Activated naive CD4-positive, alpha-beta T cell (primary cell): ENCODE measurements at places on chromosomes 12 and 14.

GRCh38 chr12:104698871-104699270 lies 242.1 kb downstream of the CHST11 start:
- no peak for DNase-seq

DNA sequence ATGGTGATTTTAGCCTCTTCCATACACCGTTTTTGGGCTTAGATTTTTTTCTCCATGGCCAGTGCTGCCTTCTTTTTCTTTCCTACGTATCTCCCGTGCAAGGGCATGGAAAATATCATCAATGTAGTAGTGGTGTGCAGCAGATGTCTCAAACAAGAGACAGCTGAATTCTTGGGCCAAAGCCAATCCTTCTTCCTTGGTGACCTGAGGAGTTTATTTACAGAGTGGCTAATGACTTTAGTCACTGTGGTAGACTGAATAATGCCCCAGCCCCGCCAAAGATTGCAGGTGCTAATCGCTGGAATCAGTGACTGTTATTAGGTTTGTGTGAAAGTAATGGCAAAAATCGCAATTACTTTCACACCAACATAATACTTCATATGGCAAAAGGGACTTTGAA lies 235.5 kb upstream of the NOS1 start:
- no peak for DNase-seq

DNA sequence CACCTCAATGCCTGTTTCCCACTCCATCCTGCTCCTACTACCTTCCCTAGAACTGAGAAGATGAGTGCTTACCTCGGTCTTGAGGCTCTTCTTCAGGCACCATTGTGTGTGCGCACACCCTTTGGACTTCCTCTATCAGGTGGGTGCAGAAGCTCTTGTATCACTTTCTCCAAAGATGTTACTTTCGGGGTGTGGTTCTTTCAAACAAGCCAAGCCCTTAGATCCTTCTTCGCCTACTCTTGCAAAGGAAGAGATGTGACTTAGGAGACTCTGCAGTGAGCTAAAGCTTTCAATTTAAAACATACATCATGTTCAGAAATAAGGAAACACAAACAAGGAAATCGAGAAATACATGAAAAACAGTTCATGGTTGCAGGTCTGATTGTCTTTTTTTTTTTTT lies at the start of gene CLEC4C:
Gene CLEC4C, minus strand, starts transcription at position 130 of the 400 bp plus-strand sequence. Its CDS starts 27 bp downstream, at position 103.
- no peak for DNase-seq

DNA sequence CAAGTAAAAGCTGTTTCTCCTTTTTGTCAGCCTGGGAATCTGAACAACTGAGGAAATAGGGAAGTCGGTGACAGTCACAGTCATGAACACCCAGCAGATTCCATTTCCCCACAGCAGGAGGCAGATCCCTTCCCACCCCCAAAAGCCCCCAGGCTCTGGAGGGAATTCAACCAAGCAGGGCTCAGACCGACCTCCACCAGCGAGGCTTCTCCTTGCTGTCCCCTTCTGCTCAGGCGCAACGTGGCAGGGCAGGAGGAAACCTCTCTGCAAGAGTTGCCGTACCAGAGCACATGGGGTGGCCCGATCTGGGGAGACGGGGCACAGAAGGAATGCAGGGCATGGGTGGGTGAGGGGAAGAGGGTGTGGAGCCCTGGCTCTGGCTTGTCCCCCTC lies 319 bp downstream of the GALNT6 start:
- DNase-seq: no peak

DNA sequence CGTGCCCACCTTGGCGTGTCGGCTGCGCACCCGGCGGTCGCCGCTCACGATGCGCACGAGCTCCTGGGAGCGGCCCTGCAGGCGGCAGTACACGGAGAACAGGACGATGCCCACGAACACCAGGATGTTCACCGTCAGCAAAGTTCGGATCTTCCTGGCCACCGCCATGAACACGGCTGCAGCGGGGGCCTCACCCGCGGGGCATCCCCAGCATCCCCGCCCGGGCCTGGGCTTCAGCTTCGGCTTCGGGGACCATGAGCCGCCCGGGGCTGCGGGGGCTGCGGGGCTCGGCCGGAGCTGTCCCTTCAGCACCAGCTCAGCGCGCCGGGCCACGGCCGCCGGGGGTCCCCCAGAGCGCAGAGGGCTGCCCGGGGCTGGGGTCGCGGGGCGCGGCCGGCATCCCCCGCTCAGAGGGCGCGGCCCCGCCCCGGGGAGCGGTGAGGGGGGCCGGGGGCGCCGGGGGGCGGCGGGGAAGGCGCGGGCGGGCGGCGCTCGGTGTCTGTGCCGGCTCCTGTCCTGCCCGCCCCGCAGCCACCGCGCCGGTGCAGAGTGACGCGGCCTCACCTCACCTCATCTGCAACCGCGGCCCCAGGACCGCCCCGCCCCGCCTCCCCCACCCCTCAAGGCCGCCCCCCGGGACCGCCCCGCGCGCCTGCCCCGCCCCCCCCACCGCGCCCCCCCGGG lies at the start of gene GALNT9:
Gene GALNT9, minus strand, starts transcription at position 554 of the 684 bp plus-strand sequence. Its CDS starts 386 bp downstream, at position 168.
- DNase-seq: no peak

GRCh38 chr12:131723532-131723931 lies 12.6 kb downstream of the SFSWAP start:
- DNase-seq: no peak

DNA sequence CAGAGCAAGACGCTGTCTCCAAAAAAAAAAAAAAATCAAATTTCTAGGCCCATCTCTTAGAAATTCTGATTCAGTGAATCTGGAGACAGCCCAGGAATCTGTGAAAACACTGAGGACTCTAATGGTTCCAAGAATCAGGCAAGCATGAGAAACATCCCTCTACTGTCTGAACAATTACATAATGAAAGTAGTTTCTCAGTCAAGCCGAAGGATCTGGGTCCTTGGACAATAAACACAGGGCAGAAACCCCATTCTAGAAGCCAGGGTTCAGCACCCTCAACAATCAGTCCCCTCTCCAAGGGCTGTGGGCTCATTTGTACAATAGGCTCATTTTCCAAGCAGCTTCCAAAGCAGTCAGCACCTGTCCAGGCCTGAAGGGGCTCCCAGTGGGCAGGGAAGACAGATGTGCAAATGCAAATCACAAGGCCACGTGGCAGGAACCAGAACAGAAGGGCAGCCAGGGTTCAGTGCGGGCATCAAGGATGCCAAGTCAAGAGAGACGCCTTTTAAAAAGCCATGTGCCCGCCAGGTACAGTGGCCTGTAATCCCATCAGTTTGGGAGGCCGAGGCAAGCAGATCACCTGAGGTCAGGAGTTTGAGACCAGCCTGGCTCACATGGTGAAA lies 96.1 kb downstream of the KSR2 start:
- DNase-seq: no peak

DNA sequence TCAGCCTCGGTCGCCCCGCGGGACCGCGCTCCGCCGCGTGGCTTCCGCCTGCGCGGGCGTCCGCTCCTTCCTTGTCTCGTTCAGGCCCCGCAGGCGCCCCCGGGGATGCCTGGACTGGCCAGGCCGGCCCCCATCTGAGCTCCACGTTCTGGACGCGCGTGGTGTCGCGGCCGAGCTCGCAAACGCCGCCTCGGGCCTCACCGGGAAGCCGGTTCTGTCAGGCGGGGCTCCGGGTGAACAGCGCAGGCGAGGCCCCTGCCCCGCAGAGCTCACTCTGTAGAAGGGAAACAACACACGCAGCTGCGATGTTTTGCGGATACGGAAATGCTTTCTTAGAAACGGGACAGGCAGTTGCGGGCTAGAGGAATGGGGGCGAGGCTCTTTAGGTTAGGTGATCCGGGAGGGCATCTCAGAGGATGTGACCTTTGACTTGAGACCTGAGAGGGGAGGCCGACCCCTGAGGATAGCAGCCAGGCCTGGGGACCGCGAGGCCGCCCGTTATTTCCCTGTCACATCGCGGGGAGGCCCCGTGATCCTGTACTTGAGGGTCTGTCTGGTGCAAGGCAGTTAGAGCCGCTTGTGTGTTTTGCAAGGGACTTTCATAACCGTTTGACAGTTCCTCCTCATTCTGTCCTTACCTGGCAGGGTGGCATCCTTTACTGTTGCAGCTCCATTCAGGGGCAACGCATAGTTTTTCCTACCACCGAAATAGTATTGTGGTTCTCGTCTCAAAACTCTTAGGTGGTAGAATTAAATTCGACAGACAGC lies 584 bp downstream of the VRK1 start:
- DNase-seq: peak; percentile 15

- no peak for DNase-seq
Measured at GRCh38 chr12:4719821-4720636, at the start of gene GALNT8. TSS of gene GALNT8 (plus strand) at chr12:4720400. CDS start at chr12:4720678, 278 bp downstream.

- DNase-seq: no peak
Measured at GRCh38 chr12:118344829-118345228, 27.9 kb downstream of the TAOK3 start.

- no peak for DNase-seq
Measured at GRCh38 chr12:105665366-105665765, 334.9 kb downstream of the C12orf75 start.

- DNase-seq: no peak
Measured at GRCh38 chr12:112341046-112341825, 41.0 kb downstream of the HECTD4 start.

DNA sequence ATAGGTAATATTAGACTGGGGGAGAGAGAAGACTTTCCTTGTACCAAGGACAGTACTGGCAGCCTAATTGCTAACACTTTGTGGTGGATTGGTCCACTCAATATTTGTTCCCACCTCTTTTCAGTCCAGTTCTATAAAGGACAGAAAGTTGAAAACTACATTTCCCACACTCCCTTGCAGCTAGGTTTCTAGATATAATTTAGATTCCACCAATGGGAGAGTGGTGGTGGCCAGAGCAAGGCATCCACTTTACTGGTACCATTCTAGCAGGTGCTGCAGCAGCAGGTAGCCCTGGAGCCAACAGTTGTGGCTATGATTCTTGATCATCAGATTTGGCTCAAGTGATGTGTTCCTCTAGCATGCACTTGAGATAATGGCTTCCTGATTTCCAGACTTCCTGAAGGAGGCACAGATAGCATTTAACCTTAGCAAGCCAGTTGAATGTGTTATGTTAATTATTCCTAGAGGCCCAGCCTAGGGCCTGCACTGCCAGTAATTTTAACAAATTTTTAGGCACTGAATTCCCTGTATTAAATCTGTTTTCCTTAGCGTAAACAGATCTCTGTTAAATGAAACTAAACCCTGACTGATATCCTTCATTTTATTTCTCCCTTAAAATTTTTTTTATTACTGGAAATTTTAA lies 24.4 kb downstream of the SLC38A1 start:
- no peak for DNase-seq

- DNase-seq: no peak
Measured at GRCh38 chr12:117090816-117091711, 8.2 kb downstream of the TESC start.

DNA sequence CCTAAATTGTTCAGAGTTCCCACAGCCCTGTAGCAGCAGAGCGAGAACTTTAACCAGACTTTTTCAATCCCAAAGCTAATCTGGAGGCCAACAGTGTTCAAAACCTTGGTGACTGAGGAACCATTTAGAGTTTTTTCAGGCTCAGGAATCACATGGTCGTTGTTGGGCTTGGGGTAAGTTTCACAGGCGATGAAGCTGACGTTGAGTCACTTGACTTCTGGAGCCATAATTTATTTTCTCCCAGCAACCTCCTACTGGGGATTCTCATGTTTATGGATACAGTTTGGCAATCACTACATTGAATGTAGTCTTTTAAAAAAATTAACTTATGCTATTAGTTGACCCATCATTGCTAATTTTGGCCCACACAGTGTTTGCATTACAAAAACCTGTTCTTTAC lies 34.5 kb downstream of the SSPN start:
- DNase-seq: no peak

DNA sequence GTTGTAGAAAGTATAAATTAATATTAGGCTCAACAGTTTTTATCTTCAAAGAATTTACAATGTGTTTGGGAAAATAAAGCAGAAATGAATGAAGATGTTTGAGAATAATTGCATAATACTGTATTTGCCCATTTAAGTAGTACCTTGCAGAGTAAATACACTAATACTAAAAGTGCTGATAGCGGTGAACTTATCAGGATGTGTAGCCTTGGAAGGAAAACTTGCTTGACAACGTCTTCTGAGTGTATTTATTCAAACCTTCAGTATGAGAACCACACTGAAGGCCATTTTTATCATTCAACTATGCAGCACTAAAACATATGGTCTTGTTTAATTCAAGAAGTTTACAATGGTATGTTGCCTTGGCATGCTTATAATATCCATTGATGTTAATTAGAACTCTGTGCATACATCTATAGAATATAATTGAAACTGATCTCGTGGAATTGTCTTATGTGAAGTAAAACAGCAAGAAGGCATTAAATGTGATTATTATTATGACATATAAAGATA lies 41.3 kb downstream of the MSRB3 start:
- no peak for DNase-seq

DNA sequence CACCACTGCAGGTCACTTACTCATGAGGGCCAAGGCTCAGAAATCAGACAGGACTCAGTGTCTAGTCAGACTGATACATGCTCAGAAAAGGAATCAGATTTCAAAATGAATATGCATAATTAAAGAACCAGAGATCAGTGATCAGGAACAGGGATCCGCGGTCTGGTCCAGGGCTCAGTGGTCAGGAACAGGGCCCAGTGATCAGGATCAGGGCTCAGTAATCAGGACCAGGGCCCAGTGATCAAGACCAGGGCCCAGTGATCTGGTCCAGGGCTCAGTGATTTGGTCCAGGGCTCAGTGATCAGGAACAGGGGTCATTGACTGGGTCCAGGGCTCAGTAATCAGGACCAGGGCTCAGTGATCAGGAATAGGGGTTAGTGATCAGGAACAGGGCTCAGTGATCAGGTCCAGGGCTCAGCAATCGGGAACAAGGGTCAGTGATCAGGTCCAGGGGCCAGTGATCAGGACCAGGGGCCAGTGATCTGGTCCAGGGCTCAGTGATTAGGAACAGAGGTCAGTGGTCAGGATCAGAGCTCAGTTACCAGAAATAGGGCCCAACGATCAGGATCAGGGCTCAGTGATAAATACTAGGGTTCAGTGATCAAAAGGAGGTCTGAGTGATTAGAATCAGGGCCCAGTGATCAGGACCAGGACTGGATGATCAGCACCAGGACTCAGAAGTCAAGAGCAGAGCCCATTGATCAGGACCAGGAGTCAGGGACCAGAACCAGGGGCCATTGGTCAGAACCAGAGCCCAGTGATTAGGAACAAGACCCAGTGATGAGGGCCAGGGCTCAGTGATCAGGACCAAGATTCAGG lies 175.3 kb downstream of the TMEM121 start:
- DNase-seq: no peak

- DNase-seq: no peak
Measured at GRCh38 chr12:77514511-77514910, 316.2 kb upstream of the NAV3 start.

DNA sequence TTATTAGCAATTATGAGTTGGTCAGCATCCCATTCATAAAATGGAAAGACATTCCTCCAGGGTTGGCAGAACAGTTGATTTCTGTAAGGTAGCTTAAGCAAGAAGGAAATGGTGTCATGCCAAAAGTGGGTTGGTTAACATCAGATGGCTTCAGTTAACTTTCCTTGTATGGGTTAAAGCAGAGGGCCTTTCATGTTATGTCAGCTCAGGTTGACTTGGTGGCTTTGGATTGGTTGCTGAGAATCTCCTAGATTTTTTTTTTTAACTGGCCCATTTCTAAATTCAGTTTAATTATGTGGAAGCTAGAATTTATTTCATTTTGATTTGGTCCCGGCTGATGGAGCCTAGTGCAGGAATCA lies 87.8 kb downstream of the BBS10 start:
- no peak for DNase-seq

- no peak for DNase-seq
Measured at GRCh38 chr12:121983536-121984210, 38.0 kb upstream of the BCL7A start.

GRCh38 chr12:75954041-75954440 lies 77.5 kb downstream of the PHLDA1 start:
- DNase-seq: no peak
